ENCODE measurements at places on chromosomes 6 and 20.
A peak's percentile ranks its signal among the peaks of the same experiment; 100 is the strongest.

GRCh38 chr6:137808191-137808590 is 58.9 kb upstream of the TNFAIP3 start:
- no peak for DNase-seq

DNA sequence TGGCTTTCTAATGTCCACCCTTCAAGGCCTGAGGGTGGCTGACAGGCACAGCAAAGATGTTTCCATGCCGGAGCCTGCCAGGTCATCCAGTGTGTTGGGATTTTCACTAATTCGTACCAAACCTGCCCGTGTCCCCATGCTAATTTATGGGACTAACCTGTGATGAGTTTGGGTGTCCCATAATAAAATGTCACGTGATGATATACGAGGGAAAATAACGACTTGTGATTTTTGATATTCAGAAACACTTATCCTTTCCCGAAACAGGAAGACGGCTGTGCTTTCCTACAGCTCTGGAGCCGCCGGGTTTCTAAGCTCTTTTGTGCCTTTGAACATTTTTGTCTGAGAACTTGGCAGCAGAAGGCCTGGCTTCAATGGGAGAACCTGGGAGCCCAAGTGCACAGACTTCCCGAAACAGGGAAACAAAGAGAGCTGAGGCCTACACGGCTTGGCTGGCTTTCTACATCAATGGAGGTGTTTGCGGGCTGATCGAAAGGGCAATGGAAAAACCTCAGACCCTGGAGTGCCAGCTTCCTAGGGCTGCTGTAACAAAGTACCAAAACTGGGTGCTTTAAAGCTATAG is 171.9 kb upstream of the JARID2 start:
- DNase-seq: no peak

GRCh38 chr6:30154709-30155519 is 6.1 kb downstream of the TRIM10 start:
- no peak for DNase-seq

- no peak for DNase-seq
Observed at GRCh38 chr6:3287976-3288707, 29.4 kb downstream of the PSMG4 start.

DNA sequence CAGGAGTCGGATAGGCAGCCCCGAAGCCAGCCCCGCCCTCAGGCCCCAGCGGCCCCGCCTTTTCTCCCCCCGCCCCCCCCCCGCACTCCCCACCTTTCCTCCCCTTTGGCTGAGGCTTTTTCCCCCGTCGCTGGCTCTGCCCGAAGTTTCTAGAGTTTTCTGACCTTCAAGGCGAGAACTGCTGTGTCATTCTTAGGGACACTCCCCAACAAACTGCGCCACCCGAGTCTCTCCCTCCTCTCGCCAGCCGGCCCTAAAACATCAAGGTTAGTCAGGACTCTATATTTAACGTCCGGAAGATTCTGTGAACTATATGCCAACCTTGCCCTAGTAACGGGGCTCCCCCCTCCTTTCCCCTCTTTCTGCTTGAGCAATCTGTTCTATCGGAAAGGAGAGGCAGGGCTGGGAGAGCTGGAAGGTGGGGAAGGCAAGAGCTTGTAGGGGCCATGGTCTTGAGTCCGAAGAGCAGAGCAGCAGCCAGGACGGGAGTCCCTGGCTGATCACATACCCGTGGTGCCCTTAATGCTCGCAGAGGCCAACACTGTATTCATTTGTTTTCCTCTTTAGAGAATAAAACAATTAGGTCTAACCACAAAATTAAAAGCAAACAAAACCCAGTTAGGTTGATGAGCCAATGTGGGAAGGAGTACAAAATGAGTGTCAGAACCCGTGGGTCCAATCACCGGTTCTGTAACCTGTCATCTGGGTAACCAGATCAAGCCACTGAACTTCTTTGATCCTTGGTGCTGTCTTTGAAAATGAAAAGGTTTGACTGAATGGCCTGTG is 5.3 kb upstream of the HSPA1B start:
- peak; percentile 80 for DNase-seq
